ENCODE measurements at places on chromosomes 5 and 9.

DNA sequence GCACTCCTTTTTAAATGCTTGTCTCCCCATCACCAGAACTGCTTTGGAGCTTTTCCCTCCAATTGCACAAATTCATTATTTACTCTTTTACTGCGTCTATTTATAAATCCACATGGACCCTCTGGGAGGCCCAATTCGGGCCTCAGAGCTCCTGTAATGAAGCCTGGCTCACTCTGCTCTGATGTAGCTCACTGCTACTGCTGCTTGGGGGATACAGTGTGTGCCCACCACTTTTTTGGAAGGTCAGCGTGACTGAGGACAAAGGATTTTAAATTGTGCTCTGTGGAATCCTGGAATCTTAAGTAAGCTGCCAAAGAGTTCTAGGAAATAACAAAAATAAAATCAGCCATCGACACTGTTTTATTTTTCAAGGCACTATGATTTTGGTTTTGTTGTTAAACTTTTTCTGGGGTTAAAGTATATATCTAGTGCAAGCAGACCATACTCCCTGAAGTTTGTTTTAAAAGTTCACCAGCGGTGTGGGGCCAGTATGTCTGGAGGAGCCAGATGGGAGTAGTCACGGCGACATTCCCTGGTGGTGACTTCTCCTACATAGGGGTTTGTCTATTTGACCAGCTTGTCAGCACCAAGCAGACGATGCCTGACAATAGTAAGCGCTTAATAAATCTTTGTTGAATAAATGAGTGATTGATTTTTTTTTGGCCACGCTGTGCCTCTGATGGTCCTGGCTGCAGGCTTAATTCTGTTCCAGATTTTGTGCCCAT, 142.8 kb downstream of the TMEM38B start:
- no peak for DNase-seq

- no peak for DNase-seq
Measured at GRCh38 chr9:3495855-3496254, 29.9 kb downstream of the RFX3 start.

- DNase-seq: no peak
Measured at GRCh38 chr5:2749514-2750025, 1.9 kb downstream of the IRX2 start.

DNA sequence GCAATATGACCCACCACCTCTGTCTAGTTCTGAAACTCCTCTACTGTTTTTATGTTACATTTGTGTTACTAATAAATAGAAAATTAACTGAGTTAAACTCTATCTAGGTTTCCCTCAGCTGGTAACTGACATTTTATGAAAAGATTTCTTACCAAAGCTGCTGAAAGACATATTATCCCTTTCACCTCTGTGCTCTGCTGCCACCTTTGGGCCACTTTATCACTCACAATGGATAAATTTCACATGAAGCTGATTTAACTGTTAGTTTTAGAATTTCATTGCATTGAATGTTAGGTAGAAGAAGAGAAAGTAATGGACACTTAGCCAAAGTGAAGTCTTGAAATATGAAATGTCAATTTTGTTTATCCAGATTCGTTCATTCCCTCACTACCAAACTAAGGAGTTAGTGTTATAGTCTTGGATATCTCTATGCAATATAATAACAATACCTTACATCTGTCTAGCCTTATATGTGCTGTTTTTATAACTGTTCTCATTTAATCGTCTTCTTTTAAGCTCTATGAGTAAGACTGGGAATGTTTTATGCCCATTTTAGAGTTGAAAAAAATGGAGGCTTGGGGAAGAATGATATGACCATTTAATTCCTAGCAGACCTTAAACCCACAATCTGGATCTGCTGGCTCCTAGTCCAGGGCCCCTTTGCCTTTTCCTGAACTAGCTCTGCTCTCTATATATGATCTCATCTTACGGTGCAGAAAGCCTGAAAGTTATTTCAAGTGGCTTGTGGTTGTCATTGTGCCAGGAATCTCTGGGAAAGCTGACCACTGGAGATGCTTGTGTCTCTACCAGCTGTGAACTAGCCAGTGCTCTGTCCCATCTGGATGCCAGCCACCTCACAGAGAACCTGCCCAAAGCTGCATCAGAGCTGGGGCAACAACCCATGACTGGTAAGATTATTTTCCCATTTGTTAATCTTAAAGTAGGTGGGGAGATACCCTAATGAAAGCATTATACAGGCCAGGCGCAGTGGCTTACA, 97.1 kb downstream of the GOLPH3 start:
- DNase-seq: no peak

- no peak for DNase-seq
Measured at GRCh38 chr9:69637193-69637816, 34.9 kb downstream of the APBA1 start.

GRCh38 chr9:18925880-18926279, 107.1 kb downstream of the SAXO1 start:
- DNase-seq: no peak

- DNase-seq: no peak
Measured at GRCh38 chr5:98106116-98107031, 667.1 kb upstream of the RGMB start.

DNA sequence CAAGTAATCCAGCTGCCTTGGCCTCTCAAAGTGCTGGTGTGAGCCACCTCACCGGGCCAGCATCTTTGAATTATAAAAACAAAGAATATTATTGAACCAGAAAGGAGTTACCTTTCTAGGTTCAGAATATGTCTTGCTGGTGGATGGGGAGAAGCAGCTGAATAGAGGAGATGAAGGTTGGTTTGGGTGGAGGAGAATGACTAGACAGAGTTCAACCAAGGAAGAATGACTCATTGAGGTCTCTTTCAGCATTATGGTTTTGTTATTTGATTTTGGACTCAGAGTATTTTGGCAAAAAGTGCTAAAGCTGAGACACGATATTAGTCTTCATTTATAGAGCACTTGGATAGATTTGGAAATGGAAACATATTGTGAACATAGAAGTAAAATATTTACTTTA, 75.2 kb upstream of the MPDZ start:
- DNase-seq: no peak

GRCh38 chr5:117261948-117262571, 687.4 kb upstream of the SEMA6A start:
- no peak for DNase-seq

DNA sequence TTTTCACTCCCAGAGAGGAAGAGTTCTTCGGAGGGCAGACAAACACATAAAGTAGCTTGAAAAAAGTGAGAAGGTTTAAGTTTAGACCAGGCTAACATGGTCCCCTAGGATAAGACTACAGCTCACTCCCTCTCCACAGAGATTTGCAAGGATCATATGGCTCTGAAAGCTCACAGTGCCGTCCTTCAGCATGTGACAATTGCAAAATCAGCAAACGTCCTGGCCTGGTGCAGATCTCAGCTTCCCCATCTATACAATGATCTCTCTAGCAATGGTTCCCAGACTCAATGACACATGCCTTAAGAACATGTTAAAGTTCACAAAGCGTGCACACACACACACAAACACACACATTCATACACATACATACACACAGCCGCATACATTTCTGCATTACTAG, 327.6 kb downstream of the ACTL7B start:
- no peak for DNase-seq

GRCh38 chr5:68804343-68804742, 289.5 kb upstream of the SLC30A5 start:
- DNase-seq: no peak

DNA sequence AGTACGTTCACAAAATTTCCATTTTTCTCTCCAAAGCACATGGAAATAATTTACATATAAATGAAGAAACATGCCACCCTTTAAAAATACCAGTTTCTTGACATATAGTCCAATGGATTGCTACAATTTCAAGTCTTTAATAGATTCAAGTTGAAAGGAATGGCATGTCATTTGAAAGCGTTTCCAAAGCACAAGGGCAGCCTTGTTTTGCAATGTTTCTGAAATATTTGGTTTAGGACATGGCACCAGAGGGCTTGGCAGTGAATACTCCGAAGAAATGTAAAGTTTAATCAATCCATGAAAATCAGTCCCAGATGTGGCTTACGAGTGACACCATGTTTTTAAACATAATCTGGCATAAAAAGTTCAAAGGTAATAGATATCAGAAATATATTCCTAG, 333.7 kb downstream of the PDE4D start:
- no peak for DNase-seq

GRCh38 chr9:130713286-130713960, 19.8 kb downstream of the EXOSC2 start:
- no peak for DNase-seq

DNA sequence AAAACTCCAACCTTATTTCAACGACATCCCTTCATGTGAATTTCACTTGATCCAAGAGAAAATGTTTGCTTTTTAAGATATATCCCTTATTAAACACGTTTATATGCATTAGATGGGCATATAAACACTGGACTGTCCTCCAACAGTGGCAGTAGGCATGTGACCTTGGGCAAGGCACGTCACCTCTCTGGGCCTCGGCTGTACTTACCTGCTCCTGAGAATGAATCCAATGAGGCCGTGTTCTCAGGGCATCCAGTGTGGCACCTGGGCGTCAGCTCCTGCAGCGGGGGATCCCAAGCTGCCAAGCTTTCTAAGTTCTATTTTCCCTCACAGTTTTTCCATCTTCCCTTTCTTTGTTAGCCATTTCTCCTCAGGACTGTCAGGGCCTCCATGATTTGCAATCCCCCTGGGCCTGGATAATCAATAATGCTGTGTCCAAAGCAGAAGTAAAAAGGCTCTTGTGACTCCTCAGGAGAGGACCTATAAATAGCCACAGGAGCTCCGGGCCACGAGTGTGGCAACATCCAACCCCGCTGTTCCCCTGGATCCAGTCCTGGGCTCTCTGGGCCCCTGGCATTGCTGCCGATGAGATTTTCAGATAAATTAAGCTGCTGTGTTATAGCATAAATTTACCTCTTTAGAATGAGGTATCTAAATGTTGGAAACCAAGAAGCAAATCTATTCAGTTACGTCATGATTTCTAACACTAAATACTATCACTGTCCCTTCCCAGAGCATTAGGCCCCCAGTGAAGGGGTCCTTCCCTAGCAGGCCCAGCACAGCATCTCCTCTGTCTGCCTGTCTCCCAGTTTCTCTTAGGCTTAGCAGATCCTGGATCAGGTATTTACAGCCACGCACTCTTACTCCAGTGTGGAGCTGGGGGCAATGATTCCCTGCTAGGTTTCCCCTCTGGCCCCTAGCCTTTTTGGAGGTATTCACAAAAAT, 76.8 kb downstream of the PTPN3 start:
- DNase-seq: no peak

GRCh38 chr9:132383462-132383883, 23.2 kb downstream of the TTF1 start:
- peak; percentile 39 for DNase-seq

GRCh38 chr5:113271015-113271414, 163.8 kb downstream of the TSSK1B start:
- DNase-seq: no peak

- DNase-seq: no peak
Measured at GRCh38 chr9:108554831-108555230, 301.0 kb downstream of the ACTL7B start.

DNA sequence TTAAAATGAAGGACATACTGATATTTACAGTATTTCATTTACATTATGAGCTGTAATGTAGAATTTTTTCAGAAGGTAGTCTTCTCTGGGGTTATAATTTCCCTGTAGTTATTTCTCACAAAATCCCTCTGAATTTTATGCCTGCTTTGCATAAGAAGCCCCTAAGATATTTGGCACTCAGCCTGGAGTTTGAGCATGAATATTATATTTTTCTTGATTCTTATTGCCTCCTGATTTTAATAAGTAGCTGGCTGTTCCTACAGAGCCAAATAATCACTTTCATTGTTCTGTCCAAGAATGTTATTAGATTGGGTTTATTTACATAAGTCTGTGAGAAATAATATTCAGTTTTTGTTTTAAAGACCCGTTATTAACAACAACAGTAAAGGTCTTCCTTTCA, 195.0 kb downstream of the FER start:
- no peak for DNase-seq

DNA sequence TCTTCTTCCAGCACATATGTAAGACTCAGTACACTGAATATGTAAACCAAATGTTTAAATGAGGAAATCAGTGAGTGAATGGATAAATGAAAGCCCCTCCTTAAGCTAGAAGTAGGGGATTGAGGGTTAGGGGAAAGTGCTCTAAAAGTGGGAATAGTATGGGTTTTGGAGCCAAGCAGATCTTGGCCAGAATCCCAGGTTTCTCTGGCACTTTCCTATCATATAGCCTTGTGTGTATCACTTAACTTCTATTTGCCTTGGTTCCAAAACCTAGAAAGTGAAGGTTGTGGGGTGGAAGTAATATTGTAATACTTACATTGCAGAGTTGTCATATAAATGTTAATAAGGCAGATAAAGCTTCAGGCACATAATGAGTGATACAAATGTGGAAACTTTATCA, 45.0 kb upstream of the SV2C start:
- DNase-seq: no peak

DNA sequence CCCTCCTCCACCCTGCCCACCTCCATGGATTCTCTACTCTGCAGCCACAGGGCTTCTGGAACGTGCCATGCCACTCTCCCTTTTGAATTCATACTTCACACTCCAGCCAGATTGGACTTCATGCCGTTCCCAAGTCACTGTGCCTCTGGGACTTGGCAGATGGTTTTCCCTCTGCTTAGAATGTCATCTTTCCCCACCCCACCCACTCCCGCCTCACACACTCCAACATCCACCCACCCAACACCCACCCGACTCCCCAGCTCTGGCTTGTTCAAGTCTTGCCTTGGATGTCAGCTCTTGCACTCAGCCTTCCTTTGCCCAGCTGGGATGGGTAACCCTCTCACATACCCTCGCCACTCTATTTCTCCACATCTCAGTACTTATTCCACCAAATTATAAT, 142.1 kb upstream of the DHFR start:
- no peak for DNase-seq

DNA sequence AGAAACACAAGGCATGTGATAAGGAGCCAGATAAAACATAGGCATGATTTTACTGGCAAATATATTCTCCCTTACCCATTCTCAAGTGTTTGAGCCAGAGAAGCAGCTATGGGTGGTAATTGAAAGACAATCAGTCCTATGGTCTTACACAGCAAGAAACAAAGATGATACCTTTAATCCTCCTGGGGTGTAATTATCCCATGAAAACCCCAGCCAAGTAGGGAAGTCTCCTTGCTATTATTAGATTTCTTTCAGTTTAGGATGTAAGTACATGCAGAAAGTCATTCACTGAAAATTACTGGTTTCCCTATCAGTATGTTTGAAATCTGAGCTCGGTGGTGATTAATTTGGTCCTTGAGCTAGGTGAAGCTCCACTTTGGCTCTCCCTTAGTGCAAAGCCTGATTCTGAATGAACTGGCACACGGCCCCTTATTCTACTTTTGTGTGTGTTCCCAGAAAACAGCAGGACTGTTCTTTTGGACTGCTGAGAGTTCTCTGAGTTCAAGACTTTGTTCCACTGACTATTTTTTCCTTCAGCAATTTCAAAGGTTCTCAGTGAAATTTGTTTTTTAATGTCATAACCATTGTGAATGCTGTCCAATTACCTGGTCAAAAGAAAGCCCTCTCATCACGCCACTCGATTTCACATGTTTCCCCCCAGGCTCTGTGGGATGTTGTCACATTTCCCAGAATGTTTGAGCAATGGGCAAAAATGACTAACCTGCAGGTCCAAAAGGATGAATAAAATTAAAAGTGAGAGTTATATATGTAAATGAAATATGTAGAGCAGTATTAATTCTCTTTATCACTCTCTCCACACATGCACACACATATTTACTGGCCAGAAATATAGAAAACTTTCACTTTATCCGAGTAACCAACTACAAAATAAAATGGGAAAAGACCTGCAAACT, 343.0 kb downstream of the RAB3C start:
- no peak for DNase-seq

- DNase-seq: no peak
Measured at GRCh38 chr9:72996114-72996513, 43.3 kb upstream of the ALDH1A1 start.

Data from activated B cell treated with CpG ODN at 0.5 μM for 24 hours (primary cell).